ENCODE measurements at places on chromosomes 4 and X. TPM values are rescaled to one million over a fixed set of nuclear protein-coding genes. Genes with fewer than 3 reads are reported as not detected.

Gene CLIC2
- 1.7 TPM for total RNA-seq

Gene FAT1
- total RNA-seq: not detected

Gene GRIA3
- total RNA-seq: not detected

Gene PCDH18
- total RNA-seq: not detected

Gene MND1
- not detected for total RNA-seq

Gene AFF2
- 4.7 TPM for total RNA-seq

Gene AREG
- total RNA-seq: 0.36 TPM

Gene DTHD1
- total RNA-seq: not detected

Gene SLC26A1
- 0.46 TPM for total RNA-seq

Gene SPANXD
- total RNA-seq: not detected

DNA sequence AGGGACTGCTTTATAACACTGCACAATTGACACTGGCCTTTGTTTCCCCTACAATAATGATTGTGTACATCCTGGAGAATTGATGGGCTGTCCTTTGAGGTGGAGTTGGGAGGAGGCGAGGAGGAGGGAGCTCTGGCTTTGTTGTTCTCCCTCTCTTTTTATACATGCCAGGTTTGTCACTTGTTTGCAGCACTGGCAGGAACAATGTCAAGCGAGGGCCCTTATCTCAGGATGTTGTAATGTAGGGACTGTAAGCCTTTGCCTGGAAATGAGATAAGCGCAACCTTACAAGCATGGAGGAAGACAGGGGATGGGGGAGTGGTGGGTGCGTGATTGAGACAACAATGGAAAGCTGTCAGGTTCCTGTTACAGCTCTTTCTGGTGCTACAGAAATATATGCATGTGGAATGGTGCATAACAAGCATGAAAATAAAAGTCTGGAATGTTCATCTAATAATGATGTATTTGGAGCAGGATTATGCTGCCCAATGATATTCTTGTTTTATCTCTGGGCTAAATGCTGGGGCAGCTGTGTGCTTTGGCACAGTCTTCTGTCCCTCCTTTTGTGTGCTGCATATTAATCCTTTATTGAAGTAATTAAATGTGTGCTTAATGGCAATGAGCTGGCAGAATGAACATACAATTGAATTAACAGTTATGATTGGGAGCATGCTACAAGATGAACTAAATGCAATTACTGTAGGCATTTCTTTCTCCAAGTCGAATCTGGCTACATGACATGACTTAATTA, 294.4 kb downstream of the GPAT3 start:
- no peak for DNase-seq

GRCh38 chr4:114599231-114599902, 760 bp downstream of the UGT8 start:
- no peak for DNase-seq

- no peak for DNase-seq
These were observed 160.0 kb downstream of the EFNB1 start for GRCh38 chrX:68988865-68989264.

DNA sequence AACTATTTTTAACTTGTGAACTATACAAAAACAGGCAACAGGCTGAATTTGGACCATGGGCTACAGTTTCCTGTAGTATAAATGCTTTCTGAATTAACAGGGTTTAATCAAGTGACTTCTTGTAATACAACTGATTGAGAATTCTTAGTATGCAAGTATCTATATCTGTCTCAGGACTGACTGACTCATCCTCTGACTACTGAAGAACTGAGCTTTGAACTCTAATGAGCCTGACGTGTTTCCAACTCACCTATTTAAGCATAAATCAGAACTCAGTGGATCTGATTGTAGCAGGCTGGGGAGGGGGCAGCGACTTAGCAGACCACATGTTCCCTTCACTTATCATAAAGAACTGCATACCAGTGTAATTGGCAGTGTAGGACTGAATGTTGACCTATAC, 7.8 kb downstream of the SPATA4 start:
- no peak for DNase-seq

GRCh38 chrX:13158911-13159310, 114.5 kb upstream of the FAM9C start:
- DNase-seq: no peak

DNA sequence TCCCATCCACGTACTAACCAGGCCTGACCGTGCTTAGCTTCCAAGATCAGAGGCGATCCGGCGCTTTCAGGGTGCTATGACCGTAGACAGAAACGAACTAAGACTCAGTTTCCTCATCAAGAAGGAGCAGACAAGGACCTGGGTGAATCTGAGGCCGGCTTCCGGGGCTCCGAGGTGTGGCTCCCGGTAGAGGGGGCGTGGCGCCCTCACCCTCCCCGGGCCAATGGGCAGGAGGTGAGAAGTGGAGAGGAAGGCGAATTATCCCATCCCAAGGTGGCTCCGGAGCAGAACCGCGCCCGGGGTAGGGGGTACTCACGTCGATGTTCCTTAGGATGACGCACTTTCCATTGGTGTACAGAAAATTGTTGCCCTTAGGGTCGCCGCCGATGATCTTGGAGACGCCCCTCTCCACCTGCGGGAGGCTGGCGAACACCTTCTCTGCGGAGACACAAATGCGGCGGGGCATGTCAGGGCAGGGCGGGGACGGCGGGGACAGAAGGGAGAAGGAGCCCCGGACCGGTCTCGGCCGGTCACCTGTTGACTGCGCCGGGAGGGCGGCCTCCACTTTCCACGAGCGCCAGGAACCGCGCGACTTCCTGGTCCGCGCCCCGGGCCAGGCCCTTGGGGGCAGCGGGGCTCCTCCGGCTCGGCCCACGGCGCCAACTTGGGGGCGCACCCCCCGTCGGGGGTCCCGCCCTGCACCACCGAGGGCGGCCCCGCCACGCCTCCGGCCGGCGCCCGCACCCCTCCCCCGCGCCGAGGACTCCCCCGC, 616 bp downstream of the WDR1 start:
- DNase-seq: peak; percentile 47

DNA sequence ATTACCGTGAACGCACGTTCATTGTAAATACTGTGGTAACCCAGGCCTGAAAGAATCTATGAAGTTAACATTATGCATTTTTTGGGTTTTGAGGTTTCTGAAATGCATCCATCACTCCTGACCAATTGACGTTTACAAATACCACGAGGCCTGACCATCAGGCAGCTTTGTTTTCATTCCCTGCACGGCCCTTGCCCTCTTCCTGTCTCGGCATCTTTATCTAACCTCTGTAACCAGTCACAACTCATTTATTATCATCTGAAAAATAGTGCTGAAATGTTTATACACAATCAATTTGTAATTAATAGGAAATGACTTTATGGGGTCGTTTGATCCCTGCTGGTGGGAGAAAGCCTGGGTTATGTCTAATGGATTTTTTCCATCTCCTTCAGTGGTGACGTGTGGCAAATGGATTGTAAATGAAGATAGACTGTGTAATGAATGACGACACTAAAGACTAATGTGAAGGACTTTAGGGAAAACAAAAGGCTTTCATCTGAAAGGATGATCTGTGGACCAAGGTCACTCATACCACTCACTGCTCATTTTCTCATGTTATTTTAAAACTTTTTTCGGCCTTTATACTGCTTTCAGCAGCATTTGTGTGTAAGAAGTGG, 102.7 kb upstream of the SORBS2 start:
- DNase-seq: no peak

DNA sequence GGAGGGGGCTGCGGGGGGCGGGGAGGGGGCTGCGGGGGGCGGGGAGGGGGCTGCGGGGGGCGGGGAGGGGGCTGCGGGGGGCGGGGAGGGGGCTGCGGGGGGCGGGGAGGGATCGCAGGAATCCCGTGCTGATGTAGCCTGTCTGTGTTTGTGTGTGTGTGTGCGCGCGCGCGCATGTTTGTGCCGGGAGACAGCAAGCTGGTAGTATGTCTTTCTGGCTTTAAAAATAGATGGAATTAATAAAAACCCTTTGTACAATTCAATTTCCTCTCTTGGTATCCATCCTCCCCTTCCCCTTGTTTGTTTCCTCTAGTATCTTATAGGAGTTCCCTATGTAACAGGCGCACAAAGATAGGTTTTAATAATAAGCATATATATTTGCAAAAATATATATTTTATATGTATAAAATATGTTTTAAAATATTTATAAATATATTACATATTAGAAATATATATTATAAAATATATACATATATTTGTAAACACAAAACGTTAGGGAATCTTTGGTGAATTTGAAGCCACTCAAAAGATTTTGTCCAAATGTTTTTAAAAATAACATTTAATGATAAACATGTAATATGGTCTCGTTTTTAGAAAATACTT, 782 bp downstream of the ARHGAP24 start:
- DNase-seq: no peak

- DNase-seq: no peak
These were observed 109.0 kb downstream of the ANXA3 start for GRCh38 chr4:78660559-78660958.

DNA sequence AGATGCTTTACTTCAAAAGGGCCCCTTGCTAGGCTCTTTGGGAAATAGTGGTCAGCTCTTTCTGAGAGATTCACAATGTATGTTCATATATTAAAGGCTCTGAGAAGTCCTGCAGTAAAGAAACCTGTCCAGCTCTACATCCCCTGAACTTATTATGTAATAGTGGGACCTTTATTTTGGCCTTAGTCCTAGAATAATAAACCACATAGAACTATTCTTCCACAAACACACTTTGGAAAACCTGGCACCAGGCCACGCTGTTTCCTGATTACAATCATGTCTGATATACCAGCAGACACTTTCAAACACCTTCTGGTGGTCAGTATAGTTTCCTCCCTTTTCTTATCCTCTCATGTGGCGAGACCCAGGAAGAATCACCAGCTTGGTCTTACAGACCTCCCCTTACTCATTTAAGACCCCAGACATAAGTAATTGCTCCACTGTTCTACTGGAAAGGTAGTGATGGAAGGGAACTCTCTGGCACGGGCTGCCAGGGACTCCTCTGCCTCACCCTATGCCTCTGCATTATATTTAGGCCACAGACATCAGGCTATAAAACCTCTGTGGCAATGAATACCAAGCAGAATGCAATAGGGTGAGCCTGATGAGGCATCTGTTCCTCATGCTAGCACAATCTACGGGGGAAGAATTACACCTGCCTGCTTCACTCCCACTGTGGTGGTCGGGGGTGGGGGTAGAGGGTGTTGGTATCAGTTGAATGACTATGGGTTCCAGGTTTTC, 5.7 kb upstream of the PPEF1 start:
- no peak for DNase-seq

- no peak for DNase-seq
These were observed 888.4 kb upstream of the EPHA5 start for GRCh38 chr4:66558651-66559050.

- no peak for DNase-seq
These were observed 494.9 kb downstream of the GALNTL6 start for GRCh38 chr4:172308078-172308477.

DNA sequence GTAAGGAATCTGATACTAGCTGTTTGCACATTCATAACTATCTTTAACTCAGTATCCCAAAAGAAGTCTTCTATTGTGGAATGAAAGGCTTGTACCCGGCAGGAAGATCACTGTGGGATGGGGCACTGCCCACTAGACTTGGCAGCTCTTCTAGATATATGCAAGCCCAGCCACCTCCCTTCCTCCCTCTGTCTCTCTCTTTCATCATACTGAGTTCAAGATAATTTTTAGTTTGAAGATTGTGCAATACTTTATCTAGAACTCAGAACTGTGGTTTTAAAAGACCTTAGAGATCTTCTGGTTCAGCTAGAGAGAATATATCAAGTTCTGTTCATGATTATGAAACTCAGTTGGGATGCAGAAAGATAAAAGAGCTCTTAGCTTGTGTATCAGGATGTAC, 22.5 kb upstream of the GPR34 start:
- no peak for DNase-seq

DNA sequence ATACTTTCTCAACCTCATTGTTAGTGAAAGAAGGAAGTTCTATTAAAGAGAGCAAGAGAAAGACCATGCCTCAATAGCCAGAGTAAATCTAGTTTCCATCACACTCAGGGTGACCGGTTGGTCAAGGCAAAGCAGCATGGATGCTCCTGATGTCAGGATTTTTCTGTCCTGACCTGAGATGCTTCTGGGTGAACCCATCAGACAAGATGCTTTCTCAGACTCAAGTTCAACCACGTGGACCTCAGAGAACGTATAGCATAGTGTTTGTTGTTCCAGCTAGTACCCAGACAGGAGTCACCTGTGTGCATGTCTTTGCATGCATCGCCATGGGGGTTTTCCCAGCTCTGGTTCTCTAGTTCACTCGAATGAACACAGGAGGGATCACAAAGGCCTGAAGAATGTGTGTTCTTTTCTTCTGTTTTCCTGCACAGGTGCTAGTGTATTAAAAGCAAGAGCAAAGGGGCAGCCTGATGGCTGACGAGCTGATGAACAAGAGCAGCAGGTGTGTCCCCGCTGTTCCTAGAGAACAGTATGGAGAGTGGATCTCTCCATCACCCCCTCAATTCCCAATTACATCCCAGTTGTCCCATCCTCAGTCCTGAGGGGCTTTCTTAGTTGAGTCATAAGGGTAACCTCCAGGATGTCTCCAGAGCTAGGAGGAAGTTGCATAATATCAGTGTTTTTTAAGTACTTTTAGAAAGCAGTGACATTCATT, 110.5 kb upstream of the ENPP6 start:
- no peak for DNase-seq

DNA sequence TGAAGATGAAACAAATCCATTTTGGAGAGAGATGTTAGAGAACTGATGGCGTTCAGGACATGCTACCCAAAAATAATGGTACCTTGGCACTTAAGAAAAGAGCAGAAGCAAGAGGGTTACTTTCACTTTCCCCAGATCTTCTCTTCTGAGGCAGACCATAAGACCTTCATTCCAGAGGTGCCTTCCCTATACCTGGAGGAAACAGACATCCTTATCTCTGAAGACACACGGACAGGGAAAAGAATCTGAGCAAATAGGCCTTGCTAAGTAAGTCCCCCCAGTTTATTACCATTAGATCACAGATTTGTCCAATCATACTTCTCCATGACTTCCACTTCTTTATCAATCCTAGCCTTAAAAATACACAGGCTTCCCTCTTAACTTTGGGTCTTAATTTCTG, 2.0 kb upstream of the FGF2 start:
- no peak for DNase-seq

GRCh38 chr4:20847124-20847747, 147.0 kb downstream of the PACRGL start:
- no peak for DNase-seq

DNA sequence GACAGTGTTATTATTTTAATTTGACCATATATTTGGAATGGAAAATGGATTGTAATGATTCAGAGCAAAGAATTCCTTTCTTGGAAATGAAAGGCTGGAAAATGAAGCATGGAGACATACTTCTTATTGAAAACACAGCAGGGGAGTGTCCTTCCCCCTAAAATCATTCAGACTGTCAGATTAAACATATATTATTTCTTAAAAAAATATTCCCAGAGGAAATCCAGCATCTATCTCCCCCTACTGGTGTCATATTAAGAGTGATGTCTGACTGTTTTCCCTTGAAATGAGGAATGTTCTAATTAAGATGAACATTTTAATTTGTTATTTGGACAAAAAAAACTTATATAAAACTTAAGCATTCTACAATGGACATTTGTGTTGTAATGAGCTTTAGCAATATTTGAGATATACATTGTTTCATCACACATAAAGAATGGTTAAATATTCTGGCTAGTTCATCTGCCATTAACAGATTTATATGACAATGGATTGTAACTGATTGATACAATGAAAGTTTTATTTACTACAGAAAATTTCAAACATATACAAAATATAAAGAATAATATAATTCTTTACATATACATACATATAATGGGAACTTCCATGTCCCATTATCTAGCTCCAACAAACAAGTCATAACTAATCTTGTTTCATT, 264.6 kb downstream of the SPRY1 start:
- no peak for DNase-seq

All from naive thymus-derived CD4-positive, alpha-beta T cell (primary cell).